Stimulated activated CD8-positive, alpha-beta memory T cell treated with anti-CD3 and anti-CD28 coated beads, Interleukin-2, amount 100 ng/mL, for 1 hour (primary cell): ENCODE measurements at places on chromosomes 12 and 14.

- DNase-seq: no peak
These were observed 10.0 kb upstream of the SNRPF start for GRCh38 chr12:95848575-95849388.

- DNase-seq: peak; percentile 13
These were observed 210.9 kb upstream of the ARID2 start for GRCh38 chr12:45518291-45519235.

GRCh38 chr14:55556929-55557623, 22.9 kb upstream of the KTN1 start:
- no peak for DNase-seq

GRCh38 chr14:72917094-72917802, 9.0 kb upstream of the DCAF4 start:
- DNase-seq: no peak

- DNase-seq: no peak
These were observed 37.8 kb upstream of the DDHD1 start for GRCh38 chr14:53190938-53191337.

GRCh38 chr12:50745861-50746260, 18.0 kb upstream of the ATF1 start:
- DNase-seq: no peak

GRCh38 chr12:25074954-25075353, 120.0 kb downstream of the DNAI7 start:
- no peak for DNase-seq

DNA sequence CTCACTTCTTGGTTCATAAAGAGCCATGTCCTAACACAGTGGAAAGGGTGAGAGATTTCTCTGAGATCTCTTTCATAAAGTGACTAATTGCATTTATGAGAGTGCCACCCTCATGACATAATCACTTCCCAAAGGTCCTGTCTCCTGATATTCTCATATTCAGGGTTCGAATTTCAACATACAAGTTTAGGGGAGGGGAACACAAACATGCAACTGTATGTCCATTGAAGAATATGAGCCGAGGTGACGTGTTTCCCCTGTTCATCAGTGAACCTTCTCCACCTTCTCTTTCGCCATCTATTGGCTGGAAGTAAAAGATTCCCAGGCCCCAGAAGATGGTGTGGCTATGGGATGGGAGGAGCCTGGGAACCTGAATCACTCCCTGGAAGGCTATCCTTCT, 354.2 kb upstream of the ATP2B1 start:
- no peak for DNase-seq

GRCh38 chr12:19848421-19848820, 409.1 kb downstream of the AEBP2 start:
- no peak for DNase-seq

- no peak for DNase-seq
These were observed 112.5 kb upstream of the HIF1A start for GRCh38 chr14:61582815-61583214.

GRCh38 chr14:67759916-67760315, 56.5 kb downstream of the ZFYVE26 start:
- no peak for DNase-seq

GRCh38 chr14:99791476-99792209, 1.6 kb upstream of the EML1 start:
- no peak for DNase-seq

DNA sequence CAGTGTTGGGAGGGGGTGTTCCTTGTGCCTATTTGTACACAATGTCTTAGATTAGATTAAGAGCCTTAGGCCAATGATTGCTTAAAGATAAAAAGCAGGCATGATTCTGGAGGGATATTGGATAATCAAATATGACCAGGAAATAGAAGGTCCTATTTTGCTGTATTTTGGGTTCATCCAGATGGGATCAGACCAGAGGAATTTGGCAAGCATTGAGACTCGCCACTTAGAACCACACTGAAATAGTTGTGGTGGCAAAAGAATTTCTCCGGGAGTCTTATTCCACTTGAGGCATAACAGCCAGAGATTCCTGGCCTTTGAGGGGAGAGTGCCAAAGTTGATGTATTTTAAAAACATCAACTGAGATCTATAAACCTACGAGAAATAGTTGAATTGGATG, 327.2 kb downstream of the RAD51B start:
- no peak for DNase-seq

DNA sequence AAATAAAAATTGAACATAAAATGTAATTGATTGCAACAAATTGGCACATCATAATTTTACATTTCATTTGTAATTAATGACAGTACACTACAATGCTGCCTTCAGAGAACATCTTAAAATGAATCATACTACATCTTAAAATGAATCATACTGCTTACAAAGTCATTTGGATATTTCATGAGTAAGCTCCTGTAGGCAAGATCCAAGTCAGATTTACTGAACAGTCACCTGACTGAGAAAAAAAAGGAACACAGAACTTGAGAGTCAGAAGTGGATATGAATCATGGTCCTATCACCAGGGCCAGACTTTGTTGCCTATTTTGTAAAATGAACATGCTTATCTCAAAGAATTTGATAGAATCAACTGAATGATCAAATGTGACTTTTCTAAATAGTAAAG, 32.7 kb upstream of the FBLN5 start:
- DNase-seq: no peak

DNA sequence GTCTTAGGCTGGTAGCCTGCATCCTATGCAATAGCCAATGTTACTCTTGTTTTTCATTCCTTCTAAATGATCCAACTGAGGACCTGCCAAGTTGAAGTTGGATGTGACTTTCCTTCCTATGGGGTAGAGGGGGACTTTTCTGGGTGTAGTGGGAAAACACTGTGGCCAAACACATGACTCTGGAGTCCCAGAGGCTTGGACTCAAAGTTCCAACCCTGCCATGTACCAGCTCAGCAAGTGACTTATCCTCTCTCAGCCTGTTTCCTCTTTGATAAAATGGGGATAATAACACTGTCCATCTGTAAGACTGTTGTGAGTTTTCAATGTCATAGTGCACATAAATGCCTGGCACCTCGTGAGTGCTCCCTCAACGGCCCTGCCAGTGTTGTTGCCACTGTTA, 97.0 kb downstream of the ZFP36L1 start:
- no peak for DNase-seq

GRCh38 chr12:109004017-109004416, 16.9 kb downstream of the SVOP start:
- no peak for DNase-seq

GRCh38 chr12:49097381-49097780, 2.8 kb upstream of the DHH start:
- DNase-seq: no peak
